ENCODE measurements at places on chromosomes 16 and 17. TPM values are rescaled to one million over a fixed set of nuclear protein-coding genes. Genes with fewer than 3 reads are reported as not detected.

Gene TEX14
- not detected for total RNA-seq

Gene KCNH6
- not detected for total RNA-seq

Gene CCL1
- total RNA-seq: not detected

Gene TEDC2
- total RNA-seq: 32.0 TPM

Gene HOXB4
- total RNA-seq: 5.5 TPM

Gene AANAT
- total RNA-seq: not detected

Gene MARCHF10
- 0.11 TPM for total RNA-seq

All from LHCN-M2 (cell line).